HCT116 (cell line): ENCODE measurements at places on chromosomes 11 and 22. TPM values are rescaled to one million over a fixed set of nuclear protein-coding genes. Genes with fewer than 3 reads are reported as not detected.
A peak's percentile ranks its signal among the peaks of the same experiment; 100 is the strongest.

The MS4A12 gene
- total RNA-seq, result not detected

GRCh38 chr11:19242179-19242932 is 1.6 kb upstream of the E2F8 start:
- DNase-seq, result no peak

- DNase-seq, result no peak
Observed at GRCh38 chr22:48249713-48250268, 1487.3 kb downstream of the TBC1D22A start.

DNA sequence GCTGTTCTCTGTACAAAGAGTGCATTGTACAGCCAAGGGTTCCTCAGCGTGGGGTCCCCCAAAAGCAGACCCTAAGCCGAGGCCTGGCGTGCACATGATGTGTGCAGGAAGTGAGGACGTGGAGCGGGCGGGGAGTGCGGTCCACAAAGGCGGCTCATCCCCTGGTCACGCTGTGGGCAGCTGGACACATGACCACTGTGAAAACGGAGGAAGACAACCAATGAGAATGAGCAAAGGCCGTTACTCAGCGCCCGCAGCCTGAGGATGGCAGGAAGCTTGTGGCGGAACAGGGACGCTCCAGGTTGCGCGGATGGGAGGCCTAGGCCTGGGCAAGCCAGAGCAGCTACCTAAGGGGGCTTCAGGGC is 1263.7 kb downstream of the BRD1 start:
- no peak for DNase-seq

The KCNK4 gene
- not detected for total RNA-seq

GRCh38 chr22:41777749-41778425 is 22.6 kb upstream of the CCDC134 start:
- no peak for DNase-seq

The C22orf15 gene
- not detected for total RNA-seq

GRCh38 chr22:39723899-39724351 is 153.4 kb downstream of the CACNA1I start:
- peak; percentile 12 for DNase-seq

DNA sequence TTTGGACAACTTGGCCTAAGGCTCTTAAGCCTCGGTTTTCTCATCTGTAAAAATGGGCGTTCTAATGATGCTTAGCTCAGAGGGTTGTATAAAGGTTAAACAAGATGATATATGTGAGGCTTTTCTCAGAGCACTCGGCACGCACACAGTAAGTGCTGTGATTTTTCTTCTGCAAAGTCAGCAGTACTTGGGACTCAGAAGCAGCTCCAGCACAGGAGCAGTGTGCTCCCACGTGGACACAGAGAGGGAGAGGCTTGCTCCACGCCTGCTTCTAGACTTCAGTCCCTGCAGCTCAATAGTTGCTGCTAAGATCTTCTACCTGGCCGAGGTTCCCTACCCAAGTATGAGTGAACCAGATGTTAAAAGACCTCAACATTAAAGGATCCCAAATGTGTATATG is 39.9 kb upstream of the PHF21A start:
- DNase-seq, result no peak

The KRTAP5-8 gene
- not detected for total RNA-seq

The FIBIN gene
- total RNA-seq, result not detected

- no peak for DNase-seq
Observed at GRCh38 chr11:93908689-93909088, 58.3 kb upstream of the VSTM5 start.

DNA sequence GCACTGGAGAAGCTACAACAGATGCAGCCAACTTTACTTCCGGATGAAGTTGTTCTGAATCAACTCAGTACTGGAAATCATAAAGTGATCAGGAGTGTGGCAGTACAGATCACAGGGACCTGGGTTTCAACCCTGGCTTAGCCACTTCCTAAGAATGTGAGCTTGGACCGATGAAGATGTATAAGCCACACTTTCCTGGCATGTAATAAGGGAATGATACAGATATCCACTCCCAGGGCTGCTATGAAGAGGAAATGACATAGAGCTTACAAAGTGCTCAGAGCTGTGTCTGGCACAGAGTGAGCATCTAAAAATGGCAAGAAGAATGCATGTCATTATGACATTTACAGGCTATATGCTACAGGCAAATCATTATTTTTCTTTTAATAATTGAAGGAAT is 378.7 kb downstream of the NTM start:
- DNase-seq, result no peak

The SLC7A4 gene
- not detected for total RNA-seq

The LMNTD2 gene
- 9.5 TPM for total RNA-seq

DNA sequence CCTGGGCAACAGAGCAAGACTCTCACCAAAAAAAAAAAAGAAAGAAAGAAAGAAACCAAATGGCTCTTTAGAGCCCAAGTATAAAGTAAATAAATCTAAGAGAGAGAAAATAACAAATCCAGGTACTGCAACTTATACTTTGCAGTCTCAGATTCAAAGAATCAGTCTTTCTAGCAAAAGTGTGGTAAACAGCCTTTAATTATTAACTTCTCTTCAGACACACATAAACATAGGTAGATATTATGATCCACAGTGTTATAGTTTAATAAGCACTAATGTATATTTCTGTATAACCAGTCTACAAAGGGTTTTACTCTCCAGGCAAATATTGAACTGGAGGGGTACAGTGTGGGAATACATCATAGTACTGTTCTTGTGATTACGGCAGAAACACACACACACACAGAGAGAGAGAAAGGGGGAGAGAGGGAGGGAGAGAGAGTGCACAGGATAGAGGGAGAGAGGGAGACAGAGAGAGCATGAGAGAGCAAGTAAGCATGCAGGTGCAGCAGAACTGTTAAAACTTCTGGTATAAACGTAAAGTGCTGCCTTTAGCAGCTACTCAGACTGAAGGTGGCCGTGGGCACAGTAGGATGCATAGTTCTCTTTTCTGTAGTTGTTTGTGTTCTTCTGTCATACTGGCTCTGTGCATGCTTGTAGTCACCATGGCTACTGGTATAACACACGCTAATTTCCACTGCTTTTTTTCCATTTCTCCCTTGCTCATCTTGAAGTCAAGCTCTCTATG is 32.3 kb downstream of the MTMR2 start:
- no peak for DNase-seq

- DNase-seq, result no peak
Observed at GRCh38 chr11:45468267-45468856, 182.2 kb upstream of the SYT13 start.

The CRYBB2 gene
- total RNA-seq, result not detected

GRCh38 chr11:14186046-14186775 is 172.8 kb downstream of the RRAS2 start:
- no peak for DNase-seq

DNA sequence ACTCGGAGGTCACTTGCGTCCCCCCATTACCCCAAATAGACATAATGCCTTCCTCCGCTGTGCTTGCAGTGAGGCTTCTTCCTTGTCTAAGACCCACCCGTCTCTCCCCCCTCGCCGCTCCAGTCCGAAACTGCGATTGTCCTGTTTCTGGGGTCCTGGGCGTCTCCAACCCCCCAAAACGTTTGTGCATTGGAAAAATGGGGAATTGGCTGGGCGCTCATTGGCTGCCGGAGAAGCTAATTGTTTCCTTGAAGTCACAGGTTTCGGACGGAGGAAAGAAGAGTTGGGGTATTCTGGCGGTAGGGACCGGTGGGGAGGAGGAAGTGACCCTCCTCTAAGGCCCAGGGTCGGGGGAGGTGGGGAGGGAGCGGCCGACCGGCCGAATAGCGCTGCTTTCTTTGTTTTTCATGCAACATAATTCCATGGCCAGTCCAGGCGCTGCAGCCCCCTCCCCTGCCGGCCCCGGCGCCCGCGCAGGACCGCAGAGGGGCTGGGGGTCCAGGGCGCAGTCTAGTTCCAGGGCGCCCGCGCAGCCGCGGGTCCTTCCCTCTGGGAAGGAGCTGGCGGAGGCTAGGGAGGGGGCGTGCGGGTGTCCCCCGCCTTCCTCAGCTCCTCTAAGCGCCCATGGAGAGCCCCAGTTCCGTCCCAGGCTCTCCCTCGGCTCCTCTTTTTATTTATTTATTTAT is 12.7 kb upstream of the CPT1A start:
- no peak for DNase-seq

DNA sequence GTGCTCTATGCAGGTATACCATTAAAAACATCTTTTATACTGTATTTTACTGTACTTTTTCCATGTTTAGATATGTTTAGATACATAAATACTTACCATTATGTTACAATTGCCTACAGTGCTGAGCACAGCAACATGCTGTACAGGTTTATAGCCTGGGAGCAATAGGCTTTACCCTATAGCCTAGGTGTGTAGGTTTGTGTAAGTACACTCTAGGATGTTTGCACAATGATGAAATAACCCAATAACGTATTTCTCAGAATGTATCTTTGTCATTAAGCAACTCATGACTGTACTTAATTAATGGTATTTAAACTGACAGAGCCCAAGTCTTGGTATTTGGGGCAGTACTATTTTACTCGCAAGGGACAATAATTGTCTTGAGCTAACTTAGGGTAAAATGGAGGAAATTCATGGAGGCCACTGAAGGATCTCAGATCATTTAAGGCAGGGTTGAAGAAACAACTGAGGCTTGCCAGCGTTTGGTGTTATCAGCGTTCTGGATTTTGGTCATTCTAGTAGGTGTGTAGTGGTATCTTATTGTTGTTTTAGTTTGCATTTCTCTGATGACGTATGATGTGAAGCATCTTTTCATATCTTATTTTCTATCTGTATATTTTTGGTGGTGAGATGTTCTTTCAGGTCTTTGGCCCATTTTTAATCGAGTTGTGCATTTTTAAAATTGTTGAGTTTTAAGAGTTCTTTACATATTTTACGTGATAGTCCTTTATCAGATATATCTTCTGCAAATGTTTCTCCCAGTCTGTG is 42.4 kb downstream of the ADAMTS15 start:
- DNase-seq, result no peak

GRCh38 chr11:14237444-14237961 is 121.5 kb downstream of the RRAS2 start:
- DNase-seq, result no peak

DNA sequence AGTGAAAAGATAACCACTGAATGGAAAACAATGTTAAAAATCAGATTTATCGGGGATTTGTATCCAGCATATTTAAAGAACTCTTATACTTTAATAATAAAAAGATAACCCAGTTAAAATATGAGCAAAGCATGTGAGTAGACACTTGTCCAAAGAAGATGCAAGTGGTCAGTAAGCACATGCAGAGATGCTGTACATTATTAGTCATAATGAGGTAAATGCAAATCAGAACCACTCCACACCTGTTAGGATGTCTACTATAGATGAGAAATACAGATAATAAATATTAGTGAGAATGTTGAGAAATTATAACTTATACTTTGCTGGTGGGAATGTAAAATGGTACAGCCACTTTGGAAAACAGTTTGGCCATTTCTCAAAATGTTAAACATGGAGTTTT is 28.0 kb downstream of the QSER1 start:
- no peak for DNase-seq

- no peak for DNase-seq
Observed at GRCh38 chr11:17747131-17747955, 12.8 kb downstream of the KCNC1 start.

- no peak for DNase-seq
Observed at GRCh38 chr11:10622957-10623791, 54.7 kb upstream of the LYVE1 start.

The C11orf24 gene
- total RNA-seq, result 37.8 TPM

- no peak for DNase-seq
Observed at GRCh38 chr11:114237321-114238280, 58.6 kb upstream of the NNMT start.

The PGGHG gene
- total RNA-seq, result 57.5 TPM

DNA sequence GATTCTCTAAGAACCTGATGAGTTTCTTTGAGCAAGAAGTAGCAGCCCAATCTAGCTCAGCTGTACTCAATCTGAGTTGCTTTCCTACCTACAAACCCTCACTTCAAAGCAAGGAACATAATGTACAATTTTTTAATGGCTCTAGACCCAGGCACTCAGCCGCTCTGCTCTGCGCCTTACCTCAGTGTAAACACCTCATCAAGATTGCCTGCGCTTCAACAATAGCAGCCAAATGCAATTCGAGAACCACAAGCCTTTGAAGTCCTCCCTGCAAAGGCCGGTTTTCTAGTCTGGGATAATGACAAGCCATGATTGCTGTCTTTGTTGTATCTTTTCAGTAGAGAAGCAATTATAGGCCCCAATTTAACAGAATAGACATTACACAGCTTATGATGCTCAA is 38.0 kb downstream of the JHY start:
- DNase-seq, result no peak

- no peak for DNase-seq
Observed at GRCh38 chr22:22818861-22819855, 68.5 kb upstream of the IGLL5 start.

DNA sequence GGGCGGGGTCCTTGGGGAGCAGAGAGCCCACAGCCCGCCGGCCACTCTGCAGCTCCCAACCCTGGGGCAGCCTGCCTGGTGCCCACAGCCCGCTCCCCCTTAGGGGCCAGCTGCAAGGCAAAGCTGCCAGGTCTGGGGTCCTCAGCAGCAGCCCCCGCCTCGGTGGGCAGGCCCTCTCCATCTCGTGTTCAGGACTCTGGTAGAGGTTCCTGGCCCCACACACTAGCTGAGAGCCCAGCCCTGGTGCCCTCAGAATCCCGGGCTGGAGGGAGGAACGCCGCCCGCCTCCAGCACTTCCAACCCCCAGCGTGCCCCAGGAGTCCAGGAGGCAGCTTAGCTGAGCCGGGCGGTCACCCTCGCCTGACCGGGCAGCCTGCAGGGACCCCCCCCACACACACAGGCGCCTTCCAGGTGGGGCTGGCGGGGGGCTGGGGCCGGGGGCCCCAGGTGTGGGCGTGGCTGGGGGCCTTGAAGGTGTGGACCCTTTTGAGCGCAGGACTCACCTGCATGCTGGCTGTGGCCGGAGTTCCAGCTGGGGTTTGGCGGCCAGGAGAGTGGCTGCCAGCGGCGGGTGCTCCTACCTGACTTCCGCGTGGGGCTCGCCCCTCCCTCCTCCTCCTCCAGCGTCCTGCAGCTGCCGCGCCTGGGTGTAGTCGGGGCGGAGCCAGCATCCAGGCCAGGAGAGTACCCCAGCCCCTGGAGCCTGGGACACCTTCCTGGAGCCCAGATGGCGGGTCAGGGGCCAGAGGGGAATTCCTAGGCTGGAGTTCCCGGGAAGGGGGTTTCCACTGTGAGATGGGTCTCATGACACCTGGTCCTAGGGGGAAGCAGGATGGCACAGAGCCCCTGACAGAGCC is at the start of gene ANO9:
TSS of gene ANO9 (minus strand) at position 594 of the 857 bp plus-strand sequence. CDS start at position 509, 85 bp downstream.
- DNase-seq, result no peak

The PKDREJ gene
- not detected for total RNA-seq
